Posterior cingulate gyrus (tissue), 11 donors: ENCODE measurements at places on chromosomes 5 and 9.

- no peak for DNase-seq
These were observed 59.1 kb upstream of the FBXW11 start for GRCh38 chr5:172065431-172066065.

- no peak for DNase-seq
These were observed 36.1 kb downstream of the MAP3K1 start for GRCh38 chr5:56851258-56851941.

GRCh38 chr5:160271396-160271795 lies 41.0 kb downstream of the CCNJL start:
- no peak for DNase-seq

- no peak for DNase-seq
These were observed 821.2 kb downstream of the PTPRD start for GRCh38 chr9:9791611-9792010.

DNA sequence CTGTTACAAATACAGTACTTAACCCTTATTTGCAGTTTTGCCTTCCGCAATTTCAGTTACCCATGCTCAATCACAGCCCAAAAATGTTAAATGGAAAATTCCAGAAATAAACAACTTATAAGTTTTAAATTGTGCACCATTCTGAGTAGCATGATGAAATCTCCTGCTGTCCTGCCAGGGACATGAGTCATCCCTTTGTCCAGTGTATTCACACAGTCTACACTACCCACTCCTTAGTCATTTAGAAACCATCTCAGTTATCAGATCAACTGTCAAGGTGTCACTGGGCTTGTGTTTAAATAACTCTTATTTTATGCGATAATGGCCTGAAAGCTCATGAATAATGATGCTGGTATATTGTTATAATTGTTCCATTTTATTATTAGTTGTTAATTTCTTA lies 95.8 kb downstream of the PLCXD3 start:
- DNase-seq, result no peak

- DNase-seq, result no peak
These were observed 850.2 kb upstream of the NUDT12 start for GRCh38 chr5:104412649-104413240.
